GM12878 (cell line): ENCODE measurements at places on chromosomes 5 and 9. TPM values are rescaled to one million over a fixed set of nuclear protein-coding genes. Genes with fewer than 3 reads are reported as not detected.

The DELE1 gene
- total RNA-seq, result 62.9 and 63.2 TPM in 2 replicates

The VCAN gene
- 12.3 and 15.2 TPM in 2 replicates for total RNA-seq

The SPRY4 gene
- 0.35 and 0.41 TPM in 2 replicates for total RNA-seq

The UGT3A2 gene
- 0.24 TPM in 1 of 2 replicates, not detected in the other for total RNA-seq

The DDX31 gene
- 21.7 and 25.6 TPM in 2 replicates for total RNA-seq

The OSMR gene
- 0.05 and 0.35 TPM in 2 replicates for total RNA-seq

The SLC27A6 gene
- total RNA-seq, result not detected in 2 replicates

The PCDHA1 gene
- not detected in 2 replicates for total RNA-seq

The SLC22A4 gene
- total RNA-seq, result 0.13 and 0.21 TPM in 2 replicates

The SPATA31A3 gene
- not detected in 2 replicates for total RNA-seq

GRCh38 chr5:113378081-113378480 is 56.7 kb downstream of the TSSK1B start:
- H3K4me3 ChIP-seq, result no peak overlapping the region
- no peaks in the 10 kb centered on the region for H3K36me3 ChIP-seq
- no peak for DNase-seq
- no peaks in the 10 kb centered on the region for H3K27me3 ChIP-seq

- H3K4me1 ChIP-seq, result no peaks in the 10 kb centered on the region
- no peaks in the 10 kb centered on the region for H3K36me3 ChIP-seq
- H3K27me3 ChIP-seq, result no peaks in the 10 kb centered on the region; the same call in 1 of the 2 replicates
- no peak for DNase-seq
- H3K4me3 ChIP-seq, result no peak overlapping the region
Observed at GRCh38 chr9:87862536-87863268, 20.0 kb upstream of the SPATA31E1 start.

DNA sequence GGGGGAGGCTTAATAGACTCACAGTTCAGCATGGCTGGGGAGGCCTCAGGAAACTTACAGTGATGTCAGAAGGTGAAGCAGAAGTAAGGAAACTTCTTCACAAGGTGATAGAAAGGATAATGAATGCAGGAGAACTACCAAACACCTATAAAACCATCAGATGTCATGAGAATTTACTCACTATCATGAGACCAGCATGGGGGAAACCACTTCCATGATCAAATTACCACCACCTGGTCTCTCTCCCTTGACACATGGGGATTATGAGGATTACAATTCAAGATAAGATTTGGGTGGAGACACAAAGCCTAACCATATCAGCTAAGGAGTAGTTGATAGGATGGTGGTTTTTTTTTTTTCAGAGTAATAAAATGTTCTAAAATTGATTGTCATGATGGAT is 201.8 kb downstream of the CDH12 start:
- no peak for DNase-seq
- no peaks in the 10 kb centered on the region for H3K36me3 ChIP-seq
- H3K4me1 ChIP-seq, result no peaks in the 10 kb centered on the region
- H3K4me3 ChIP-seq, result no peak overlapping the region
- no peak overlapping the region for H3K27ac ChIP-seq

- no peak for DNase-seq
- H3K27me3 ChIP-seq, result no peaks in the 10 kb centered on the region; the same call in 1 of the 2 replicates
- H3K4me1 ChIP-seq, result no peaks in the 10 kb centered on the region
- H3K27ac ChIP-seq, result no peak overlapping the region
Observed at GRCh38 chr5:169351721-169352120, 50.8 kb upstream of the SLIT3 start.

- H3K4me3 ChIP-seq, result no peak overlapping the region
- peaks cover 31% of the 10 kb centered on the region for H3K36me3 ChIP-seq
- DNase-seq, result no peak
- no peak overlapping the region for H3K27ac ChIP-seq
- H3K4me1 ChIP-seq, result no peaks in the 10 kb centered on the region
- no peaks in the 10 kb centered on the region for H3K27me3 ChIP-seq
Observed at GRCh38 chr5:140674211-140674610, 835 bp upstream of the DND1 start.

DNA sequence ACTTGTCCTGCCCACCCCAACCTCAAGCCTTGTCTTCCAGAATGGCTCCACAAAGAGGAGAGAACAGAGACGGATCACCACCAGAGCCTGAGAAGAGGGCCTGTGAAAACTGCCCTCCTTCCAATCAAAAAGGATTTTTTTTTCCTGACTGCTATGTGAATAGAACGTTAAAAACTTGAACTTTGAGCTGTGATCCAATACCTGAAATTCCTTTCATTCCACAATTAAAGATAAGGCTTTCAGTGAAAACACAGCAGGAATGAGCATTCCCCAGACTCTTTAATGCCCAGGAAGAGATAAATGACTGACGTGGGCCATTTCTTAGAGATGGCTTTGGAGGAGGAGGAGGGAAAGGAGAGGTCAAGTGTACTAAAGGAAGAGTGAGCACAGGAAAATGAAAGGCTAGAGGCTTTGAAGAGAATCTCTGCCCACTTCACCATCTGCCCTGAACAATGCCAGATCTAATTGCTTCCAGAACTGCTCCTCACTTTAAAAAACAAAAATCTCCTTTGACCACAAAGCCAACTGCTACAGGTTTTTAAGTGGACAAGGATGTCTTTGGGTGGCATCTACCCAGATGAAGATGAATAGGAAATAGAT is 177.9 kb upstream of the MAP3K1 start:
- no peaks in the 10 kb centered on the region; the same call in 1 of the 2 replicates for H3K27me3 ChIP-seq
- H3K4me3 ChIP-seq, result no peak overlapping the region
- DNase-seq, result no peak

- H3K4me1 ChIP-seq, result no peaks in the 10 kb centered on the region
- peaks cover 3% of the 10 kb centered on the region; the same call in 1 of the 2 replicates for H3K27me3 ChIP-seq
- H3K36me3 ChIP-seq, result no peaks in the 10 kb centered on the region
Observed at GRCh38 chr5:112381521-112381920, 37.6 kb downstream of the EPB41L4A start.

- H3K27ac ChIP-seq, result no peak within 1 kb of the TSS
- H3K27me3 ChIP-seq, result peaks cover 7% of the 10 kb centered on the region
- H3K36me3 ChIP-seq, result no peaks in the 10 kb centered on the region
- H3K4me3 ChIP-seq, result no peak within 1 kb of the TSS
- DNase-seq, result no peak
Observed at GRCh38 chr9:29213417-29214153, 1640.3 kb upstream of the C9orf72 start.

- H3K4me1 ChIP-seq, result no peaks in the 10 kb centered on the region
- no peaks in the 10 kb centered on the region for H3K27me3 ChIP-seq
- no peak overlapping the region for H3K27ac ChIP-seq
- no peaks in the 10 kb centered on the region for H3K36me3 ChIP-seq
Observed at GRCh38 chr9:40913096-40913719, 215.3 kb downstream of the FOXD4L6 start.

DNA sequence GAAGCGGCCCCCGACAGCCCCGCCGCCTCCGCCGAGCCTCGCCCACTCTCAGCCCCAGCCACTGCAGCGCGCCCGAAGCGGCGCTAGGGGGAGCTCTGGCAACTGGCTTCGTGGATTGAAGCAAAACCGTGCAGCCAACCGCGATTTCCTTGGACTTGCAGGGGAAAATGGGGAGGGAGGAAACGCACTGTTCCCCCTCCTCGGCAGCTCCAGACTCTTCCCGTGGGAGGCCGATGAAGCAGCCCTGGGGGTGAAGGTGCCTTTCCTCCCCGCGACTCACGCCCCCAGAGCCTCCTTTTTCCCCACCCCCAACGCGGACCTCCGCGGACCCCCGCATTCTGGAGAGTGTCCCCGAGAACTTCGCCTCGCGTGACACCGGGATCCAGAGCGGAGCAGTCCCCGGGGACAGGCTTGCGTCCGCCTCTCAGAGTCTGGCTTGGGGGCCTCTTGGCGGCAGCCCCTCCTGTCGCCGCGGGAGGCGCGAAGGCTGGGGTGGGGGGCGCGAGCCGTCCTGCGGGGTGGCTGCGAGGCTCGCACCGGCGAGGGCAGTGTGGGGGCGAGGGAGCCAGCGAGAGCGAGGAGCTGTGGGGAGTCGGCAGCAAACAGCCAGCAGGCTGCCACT is 3.8 kb downstream of the IER5L start:
- no peak for DNase-seq
- peak overlapping the region; percentile 81 for H3K4me3 ChIP-seq
- H3K27ac ChIP-seq, result no peak overlapping the region
- peaks cover 27% of the 10 kb centered on the region for H3K4me1 ChIP-seq
- no peaks in the 10 kb centered on the region for H3K36me3 ChIP-seq

DNA sequence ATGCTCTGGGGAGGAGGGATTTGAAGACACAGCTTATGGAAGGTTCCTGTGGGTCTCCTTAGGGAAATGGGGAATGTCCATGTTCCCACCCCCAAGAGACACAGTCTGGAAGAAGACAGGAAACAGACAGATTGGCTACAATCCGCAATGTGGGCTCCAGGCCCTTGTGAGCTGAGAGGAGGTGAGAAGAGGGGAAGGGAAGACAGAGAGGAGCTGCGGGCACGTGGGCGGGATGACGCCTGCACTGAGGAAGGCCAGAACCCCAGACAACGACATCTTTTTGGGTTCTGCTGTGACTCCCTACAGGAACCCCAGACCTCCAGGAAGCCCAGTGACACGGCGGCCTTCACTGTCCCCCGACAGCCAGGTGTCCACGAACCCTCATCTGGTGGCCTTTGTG is 29.9 kb upstream of the NKD2 start:
- no peak overlapping the region for H3K4me3 ChIP-seq
- no peak overlapping the region for H3K27ac ChIP-seq
- H3K36me3 ChIP-seq, result no peaks in the 10 kb centered on the region
- DNase-seq, result no peak
- H3K4me1 ChIP-seq, result no peaks in the 10 kb centered on the region
- H3K27me3 ChIP-seq, result no peaks in the 10 kb centered on the region

DNA sequence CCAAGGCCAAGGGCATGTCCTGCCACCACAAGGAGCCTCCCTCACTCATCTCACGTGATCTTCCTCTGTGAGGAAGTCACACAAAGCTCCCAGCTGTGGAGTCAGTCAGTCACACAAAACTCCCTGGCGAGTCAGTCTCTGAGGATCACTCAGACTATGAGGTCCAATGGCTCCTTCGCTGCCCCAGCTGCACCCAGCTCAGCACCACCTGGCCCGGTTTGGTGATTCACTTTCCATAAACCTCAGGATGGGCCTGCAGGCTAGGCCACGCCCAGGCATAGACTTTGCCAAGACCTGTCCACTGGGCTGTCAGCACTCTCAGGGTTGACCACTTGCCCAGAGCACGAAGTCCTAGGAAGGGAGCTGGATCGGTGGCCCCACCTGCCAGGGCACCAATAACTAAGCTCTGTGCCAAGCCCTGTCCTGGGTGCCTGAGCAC is 233.8 kb downstream of the HSPA4 start:
- no peaks in the 10 kb centered on the region for H3K36me3 ChIP-seq
- H3K4me1 ChIP-seq, result no peaks in the 10 kb centered on the region
- H3K27ac ChIP-seq, result no peak overlapping the region
- H3K4me3 ChIP-seq, result no peak overlapping the region
- no peaks in the 10 kb centered on the region for H3K27me3 ChIP-seq

DNA sequence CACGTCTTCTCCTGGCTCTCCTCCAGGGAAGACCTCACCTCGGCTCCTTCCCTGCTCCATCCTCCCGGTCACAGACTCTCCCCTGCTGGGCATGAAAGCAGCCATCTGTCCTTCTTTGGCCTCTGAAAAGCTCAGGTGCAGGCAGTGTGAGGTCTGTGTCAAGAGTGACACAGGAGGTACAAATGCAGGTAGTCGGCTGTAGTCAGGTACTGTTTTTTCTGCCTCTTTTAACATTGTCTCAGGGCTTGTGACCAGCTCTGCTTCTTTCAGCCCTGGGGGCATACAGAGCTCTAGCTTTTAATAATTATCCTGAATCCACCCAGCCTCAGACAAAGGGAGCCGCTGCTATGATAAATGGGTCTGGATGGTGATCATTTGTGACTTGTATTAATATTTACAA is 46.4 kb downstream of the C5orf15 start:
- H3K4me1 ChIP-seq, result no peaks in the 10 kb centered on the region
- H3K27ac ChIP-seq, result no peak overlapping the region
- no peaks in the 10 kb centered on the region for H3K36me3 ChIP-seq
- H3K27me3 ChIP-seq, result no peaks in the 10 kb centered on the region
- H3K4me3 ChIP-seq, result no peak overlapping the region
- DNase-seq, result no peak

DNA sequence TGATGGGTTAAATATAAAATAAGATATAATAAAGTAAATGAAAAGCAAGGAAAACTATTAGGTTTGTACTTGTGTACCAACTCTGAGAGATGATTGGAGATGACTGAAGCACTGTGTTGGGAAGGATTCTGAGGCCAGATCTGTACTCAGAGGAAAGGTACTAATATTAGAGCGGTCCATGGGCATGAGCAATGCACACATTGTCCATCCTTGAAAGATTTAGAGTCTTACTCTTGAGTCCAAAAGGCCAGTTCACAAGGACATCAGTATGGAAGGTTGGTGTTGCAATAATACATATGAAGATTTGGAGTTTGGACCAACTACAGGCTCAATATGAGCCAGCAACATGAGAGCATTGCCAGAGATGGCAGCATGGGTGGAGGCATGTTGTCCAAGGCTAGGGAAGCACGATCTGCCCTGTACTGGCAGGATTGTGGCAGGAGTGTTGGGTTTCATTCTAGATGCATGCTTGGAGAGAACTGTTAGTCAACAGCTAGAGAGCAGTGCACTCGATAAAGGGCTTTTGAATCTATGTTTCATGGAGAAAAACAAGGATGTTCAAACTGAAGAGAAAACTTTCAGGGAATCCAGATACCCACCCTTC is 84.4 kb downstream of the TMEM215 start:
- H3K4me3 ChIP-seq, result no peak overlapping the region
- no peaks in the 10 kb centered on the region for H3K36me3 ChIP-seq
- H3K27ac ChIP-seq, result no peak overlapping the region
- H3K4me1 ChIP-seq, result no peaks in the 10 kb centered on the region

GRCh38 chr5:155926766-155927165 is 400.2 kb upstream of the SGCD start:
- no peaks in the 10 kb centered on the region for H3K36me3 ChIP-seq
- H3K27ac ChIP-seq, result no peak overlapping the region
- H3K4me3 ChIP-seq, result no peak overlapping the region
- no peaks in the 10 kb centered on the region for H3K27me3 ChIP-seq
- no peaks in the 10 kb centered on the region for H3K4me1 ChIP-seq

DNA sequence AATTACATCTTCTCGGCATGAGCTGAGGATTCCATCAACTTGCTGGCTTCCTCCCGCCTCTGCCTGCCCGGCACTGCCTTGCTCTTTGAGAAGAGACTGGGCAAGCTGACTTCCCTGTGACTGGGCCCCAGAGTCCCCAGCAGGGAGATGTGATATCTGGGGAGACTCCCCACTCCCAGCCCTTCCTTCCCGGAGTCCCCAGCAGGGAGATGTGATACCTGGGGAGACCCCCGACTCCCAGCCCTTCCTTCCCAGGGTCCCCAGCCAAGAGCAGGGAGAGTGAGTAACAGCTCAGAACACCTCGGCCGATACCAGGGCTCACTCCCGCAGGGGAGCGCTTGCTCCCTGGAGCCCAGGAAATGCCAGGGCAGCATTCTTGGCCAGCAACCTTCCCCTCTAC is 90.1 kb upstream of the NEURL1B start:
- no peak overlapping the region for H3K27ac ChIP-seq
- H3K36me3 ChIP-seq, result no peaks in the 10 kb centered on the region
- H3K27me3 ChIP-seq, result peaks cover 2% of the 10 kb centered on the region; the same call in 1 of the 2 replicates
- DNase-seq, result no peak
- no peaks in the 10 kb centered on the region for H3K4me1 ChIP-seq
- H3K4me3 ChIP-seq, result no peak overlapping the region

- H3K27me3 ChIP-seq, result no peaks in the 10 kb centered on the region
- H3K4me3 ChIP-seq, result no peak overlapping the region
- H3K4me1 ChIP-seq, result no peaks in the 10 kb centered on the region
- no peak for DNase-seq
Observed at GRCh38 chr5:117299936-117300328, 725.3 kb upstream of the SEMA6A start.

- H3K36me3 ChIP-seq, result no peaks in the 10 kb centered on the region
- peaks cover 13% of the 10 kb centered on the region; the same call in 1 of the 2 replicates for H3K4me1 ChIP-seq
- DNase-seq, result peak; percentile 59
- peak overlapping the region; percentile 40 for H3K27ac ChIP-seq
Observed at GRCh38 chr5:83364312-83365299, 106.9 kb upstream of the VCAN start.
